ENCODE measurements at places on chromosomes 2 and 18.
A peak's percentile ranks its signal among the peaks of the same experiment; 100 is the strongest.

DNA sequence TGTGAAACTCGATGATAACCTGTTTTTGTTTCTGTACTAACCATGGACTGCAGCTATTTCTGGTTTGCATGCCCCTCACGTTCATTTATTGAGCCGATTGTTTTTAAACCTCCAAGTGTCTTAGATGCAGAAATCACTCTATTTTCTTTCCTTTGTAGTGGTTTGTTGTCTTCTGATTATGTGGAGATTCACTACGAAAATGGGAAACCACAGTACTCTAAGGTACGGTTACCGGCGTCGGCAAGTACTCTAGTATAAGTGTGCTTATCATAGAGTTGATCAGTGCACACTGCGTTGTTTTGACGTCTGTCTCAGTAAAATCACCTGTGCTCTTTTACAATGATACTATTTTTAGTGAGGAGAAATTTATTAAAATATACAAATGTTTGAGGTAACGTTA is 87.4 kb downstream of the ADAM23 start:
- no peak for DNase-seq

DNA sequence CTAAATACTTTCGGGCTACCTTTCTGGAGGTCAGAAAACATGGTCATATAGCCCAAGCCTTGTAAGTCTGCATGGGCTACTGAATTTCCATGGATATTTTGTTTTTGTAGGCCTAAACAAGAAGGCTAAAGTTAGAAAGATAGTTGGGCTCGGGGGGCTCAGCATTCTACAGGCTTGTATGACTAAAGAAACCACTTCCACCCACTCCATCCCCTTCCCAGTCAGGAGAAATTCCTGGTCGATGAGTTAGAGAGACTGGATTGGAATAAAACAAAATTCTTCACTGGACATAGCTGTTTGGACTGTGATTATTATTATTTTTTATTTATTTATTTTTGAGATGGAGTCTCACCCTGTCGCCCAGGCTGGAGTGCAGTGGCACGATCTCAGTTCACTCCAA is 539.4 kb upstream of the TNP1 start:
- DNase-seq, result no peak

DNA sequence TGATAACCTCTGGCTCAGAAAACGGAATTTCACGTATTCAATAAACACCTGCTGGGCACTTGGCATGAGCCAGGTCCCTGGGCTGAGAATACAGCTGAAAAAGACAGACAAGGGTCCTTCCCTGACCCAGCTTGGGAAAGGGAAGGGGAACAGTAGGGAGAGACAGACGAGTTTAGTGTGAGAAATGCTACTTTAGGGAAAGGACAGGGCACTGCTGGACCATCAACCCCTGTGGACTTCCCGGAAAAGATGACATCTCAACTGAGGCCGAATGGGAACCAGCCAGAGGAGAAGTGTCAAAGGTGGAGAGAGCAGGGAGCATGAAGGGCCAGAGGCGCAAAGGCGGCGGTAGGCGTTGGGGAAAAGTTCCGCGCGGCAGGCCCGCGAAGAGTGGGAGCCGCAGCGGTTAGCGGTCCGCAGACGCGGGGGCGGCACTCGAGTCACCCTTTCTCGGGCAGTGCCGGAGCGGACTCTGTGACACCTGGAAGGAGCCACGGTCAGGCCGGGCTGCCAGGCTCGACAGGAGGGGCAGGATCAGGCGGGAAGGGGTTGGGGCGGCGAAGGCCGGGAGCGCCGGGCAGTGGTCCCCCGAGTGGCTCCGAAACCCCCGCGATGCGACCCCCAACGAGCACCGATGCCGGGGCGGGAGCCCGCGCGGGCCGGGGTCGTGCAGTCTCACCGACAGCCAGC is 519 bp downstream of the TEX261 start:
- peak; percentile 56 for DNase-seq

- no peak for DNase-seq
These were observed 116.6 kb downstream of the SRBD1 start for GRCh38 chr2:45494275-45494977.

DNA sequence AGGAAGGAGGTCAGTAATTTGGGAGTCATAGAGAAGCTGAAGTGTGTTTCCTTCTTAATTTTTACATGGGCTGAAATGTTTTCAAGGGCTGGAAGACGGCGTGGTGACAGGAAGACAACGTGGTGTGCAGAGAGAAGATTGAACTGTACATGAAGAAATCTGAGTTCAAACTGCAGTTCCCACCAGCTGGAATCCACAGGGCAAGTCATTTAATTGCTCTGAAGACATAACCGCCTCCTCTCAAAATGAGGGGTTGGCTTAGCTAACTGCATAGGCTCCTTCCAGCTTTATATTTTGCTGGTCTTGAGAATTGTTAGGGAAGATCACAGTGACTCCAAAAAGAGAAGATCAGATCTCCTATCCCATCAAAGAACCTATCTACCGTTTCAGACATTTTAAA is 103.9 kb downstream of the SLC8A1 start:
- DNase-seq, result no peak

DNA sequence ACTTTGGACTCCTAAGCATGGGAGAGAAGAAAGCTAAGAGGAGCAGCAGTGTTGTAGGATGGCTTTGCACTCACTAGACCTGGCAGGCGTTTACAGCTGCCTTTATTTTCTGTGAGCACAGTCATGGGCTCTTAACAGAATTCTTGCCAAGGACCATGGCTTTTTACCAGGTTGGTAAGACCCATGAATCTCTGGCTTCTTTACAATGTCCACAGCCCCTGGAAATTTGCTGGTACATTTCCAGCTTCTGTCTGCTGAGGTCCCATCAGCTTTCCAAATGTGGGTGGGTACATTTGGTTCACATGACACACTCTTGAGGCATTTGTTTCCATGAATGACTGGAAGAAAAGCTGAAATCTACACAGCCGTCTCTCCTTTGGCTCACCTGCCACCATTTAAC is 162.7 kb downstream of the PPP1R1C start:
- DNase-seq, result no peak

DNA sequence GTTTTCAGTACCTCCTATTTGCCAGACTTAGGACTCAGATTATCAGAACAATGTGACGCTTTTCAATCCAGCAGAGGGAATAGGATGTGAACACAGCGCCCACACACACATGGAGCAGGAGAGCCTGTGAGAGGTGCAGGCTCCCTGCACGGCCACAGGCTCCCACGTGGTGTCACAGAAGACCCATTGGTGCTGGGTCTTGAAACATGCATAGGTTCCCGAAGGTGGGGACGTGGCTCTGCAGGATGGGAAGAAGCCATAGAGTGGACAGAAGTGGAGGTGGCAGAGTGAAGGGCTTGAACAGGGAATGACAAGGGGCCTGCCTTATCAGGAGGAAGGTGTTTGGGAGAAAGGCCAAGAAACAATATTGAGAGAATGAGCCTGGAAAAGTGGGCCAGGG is 78.5 kb upstream of the BCL2L11 start:
- DNase-seq, result no peak

- DNase-seq, result no peak
These were observed 2.5 kb downstream of the CHN1 start for GRCh38 chr2:175002547-175003274.

DNA sequence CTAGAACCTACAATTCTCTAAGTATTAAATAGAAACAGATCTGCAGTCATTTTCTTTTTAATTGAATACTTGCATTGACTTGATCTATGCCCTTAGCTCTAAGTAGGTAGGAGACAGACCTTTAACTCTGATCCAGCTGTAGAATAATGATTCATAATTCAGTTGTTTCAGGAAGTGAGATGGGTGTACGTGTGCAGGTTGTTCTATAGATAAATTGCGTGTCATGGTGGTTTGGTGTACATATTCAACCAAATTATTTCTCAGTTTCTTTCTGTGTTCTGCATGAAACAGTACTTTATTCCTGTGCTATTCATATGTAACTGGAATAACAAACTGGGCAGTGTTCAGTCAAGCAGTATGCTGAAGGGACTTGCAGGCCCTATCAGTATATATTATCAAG is 34.3 kb upstream of the CD226 start:
- DNase-seq, result no peak

DNA sequence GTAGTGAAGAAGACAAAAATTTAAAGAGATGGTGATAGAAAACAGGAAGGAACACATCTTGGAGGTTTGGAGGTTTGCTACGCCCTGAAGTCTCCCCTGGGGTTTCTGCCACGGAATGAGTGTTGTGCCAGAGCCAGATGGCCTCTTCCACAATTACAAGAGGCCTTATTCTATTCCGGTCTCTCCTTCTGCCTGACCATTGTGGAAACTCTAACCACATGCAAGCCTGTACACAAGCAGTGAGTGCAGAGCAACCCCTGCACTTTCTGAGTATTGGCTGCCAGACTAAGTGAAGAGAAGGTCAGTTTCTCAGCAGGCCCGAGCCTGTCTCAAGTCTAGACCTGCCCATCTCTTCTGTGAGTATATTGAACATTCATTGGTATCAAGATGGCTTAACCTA is 22.7 kb upstream of the MYO1B start:
- DNase-seq, result no peak

DNA sequence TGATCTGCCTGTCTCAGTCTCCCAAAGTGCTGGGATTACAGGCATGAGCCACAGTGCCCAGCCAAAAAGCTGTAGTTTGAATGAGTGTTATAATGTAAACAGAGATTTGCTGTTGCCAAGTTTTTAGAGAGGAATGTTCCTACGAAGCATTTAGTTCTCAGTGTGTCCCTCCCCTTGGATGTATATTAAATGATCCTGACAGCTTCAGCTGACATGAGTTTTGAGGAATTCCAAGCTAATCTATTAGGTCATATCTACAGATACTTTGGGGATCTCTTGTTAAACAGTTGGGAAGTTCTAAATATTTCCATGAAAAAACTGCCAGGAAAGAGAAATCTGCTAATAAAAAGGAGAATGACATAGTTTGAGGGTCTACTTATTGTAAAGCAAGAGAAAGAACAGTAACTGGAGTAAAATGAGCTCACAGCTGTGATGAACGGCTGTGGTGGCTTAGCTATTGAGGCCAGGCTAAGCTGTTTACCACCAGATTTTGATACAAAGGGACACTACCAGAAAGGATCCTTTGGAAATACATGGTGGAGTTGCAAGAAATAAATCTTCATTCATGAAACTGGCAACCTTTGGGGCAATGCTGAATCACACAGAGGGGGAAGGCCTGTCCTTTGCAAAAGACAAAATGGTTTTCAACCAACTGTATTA is 2.6 kb upstream of the STON1 start:
- no peak for DNase-seq

- no peak for DNase-seq
These were observed 290.8 kb upstream of the TANK start for GRCh38 chr2:160869411-160869810.

DNA sequence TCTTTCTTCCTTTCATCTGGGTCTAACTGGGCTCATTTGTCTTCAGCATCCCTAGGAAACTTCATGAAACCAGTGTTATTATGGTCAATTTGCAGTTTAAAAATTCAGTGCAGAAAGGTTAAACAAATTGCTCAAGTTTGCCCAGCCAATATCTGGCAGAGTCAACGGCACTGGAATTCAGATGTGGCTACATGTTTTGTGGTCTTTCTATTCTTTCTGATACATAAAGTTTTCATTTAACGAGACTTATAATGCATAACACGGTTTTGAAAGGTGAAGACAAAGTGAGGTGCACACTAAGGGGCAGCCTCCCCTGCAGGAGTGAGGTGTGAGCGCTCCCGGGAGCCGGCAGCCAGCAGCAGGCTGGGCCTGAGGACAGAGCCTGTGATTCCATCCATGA is 164.6 kb downstream of the RTP5 start:
- no peak for DNase-seq

DNA sequence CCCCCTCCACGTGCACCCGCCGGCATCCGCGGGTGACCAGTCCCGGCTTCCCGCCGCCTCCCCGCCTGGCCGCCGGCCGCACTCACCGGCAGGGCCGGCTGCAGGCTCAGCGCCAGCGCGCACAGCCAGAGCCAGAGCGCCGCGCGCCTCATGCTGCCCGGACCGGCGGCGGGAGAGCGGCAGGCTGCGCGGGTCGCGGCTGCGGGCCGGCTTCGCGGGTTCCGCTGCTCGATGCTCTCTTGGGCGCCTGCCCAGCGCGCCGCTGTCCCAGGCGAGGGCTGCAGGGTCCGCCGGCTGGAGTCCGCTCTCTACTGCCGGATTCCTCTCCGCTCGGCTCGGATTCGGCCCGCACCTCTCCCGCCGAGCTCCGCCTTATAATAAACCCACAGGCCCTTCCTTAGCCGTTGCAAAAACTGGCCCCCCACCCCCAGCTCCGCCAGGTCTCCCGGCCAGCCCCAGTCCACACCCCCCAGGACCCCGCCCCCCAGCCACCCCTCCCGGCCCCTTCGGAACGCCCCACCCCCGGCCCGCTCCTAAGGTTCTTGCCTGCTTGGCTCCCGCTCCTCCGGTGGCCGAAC is at the start of gene SDC1:
TSS of gene SDC1 (minus strand) at position 415 of the 578 bp plus-strand sequence. CDS start at position 152, 263 bp downstream.
- DNase-seq, result no peak
